NCI-H460 (cell line): ENCODE measurements at places on chromosomes 7 and 10. TPM values are rescaled to one million over a fixed set of nuclear protein-coding genes. Genes with fewer than 3 reads are reported as not detected.

RHBDD2 gene
- total RNA-seq: 53.4 and 60.2 TPM in 2 replicates

CFAP46 gene
- 2.1 and 2.7 TPM in 2 replicates for total RNA-seq

PNLIPRP3 gene
- total RNA-seq: not detected in 2 replicates

KCNMA1 gene
- 0.52 and 0.54 TPM in 2 replicates for total RNA-seq

RET gene
- 0.02 TPM in 1 of 2 replicates, not detected in the other for total RNA-seq

CHAT gene
- total RNA-seq: not detected in 2 replicates

HOXA10 gene
- total RNA-seq: 9.8 and 11.9 TPM in 2 replicates

C7orf33 gene
- total RNA-seq: not detected in 2 replicates

NEUROD6 gene
- total RNA-seq: not detected in 2 replicates
